ENCODE measurements at places on chromosomes 4 and X. TPM values are rescaled to one million over a fixed set of nuclear protein-coding genes. Genes with fewer than 3 reads are reported as not detected.

GRCh38 chrX:86946569-86946968, 571.0 kb upstream of the KLHL4 start:
- DNase-seq: no peak

DNA sequence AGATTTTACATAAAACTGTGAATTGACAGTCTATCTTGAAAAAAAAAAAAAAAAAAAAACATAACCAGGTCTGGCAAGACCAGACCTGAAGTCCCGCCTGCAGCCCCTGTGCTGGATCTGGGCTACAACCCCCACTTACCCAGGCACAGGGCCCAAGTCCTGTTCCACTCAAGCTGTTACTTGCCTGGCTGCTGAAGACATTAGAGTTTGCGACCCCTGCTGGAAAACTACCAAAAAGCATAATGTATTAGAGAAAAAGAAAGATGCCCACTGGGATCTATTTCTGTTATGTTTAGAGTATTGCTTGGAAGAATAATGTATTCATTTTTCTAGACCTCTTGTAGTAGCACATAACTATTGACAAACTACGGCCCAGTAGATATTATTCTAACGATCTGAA, 4.7 kb downstream of the HS3ST1 start:
- DNase-seq: peak; percentile 40

DNA sequence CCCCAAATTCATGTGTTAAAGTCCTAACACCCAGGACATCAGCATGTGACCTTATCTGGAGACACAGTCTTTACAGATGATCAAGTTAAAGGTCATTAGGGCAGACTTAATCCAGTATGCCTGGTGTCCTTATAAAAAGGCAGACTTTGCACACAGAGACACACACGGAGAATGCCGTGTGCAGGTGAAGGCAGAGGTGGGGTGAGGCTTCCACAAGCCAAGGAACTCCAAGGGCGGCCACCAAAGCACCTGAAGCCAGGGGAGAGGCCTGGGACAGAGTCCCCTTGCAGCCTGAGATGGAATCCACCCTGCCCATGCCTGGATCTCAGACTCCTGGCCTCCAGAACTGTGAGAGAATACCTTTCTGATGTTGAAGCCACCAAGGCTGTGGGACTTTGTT, 26.1 kb upstream of the SORCS2 start:
- DNase-seq: no peak

Gene IL2
- total RNA-seq: 0.84 TPM

GRCh38 chr4:153099391-153100140, 104.7 kb upstream of the TRIM2 start:
- no peak for DNase-seq
